SW 1271 (cell line): ENCODE measurements at places on chromosomes 4 and X.
A peak's percentile ranks its signal among the peaks of the same experiment; 100 is the strongest.

GRCh38 chr4:98803251-98803650, 125.7 kb downstream of the EIF4E start:
- DNase-seq: no peak

- DNase-seq: no peak
Observed at GRCh38 chr4:85824166-85824945, 349.4 kb downstream of the ARHGAP24 start.

DNA sequence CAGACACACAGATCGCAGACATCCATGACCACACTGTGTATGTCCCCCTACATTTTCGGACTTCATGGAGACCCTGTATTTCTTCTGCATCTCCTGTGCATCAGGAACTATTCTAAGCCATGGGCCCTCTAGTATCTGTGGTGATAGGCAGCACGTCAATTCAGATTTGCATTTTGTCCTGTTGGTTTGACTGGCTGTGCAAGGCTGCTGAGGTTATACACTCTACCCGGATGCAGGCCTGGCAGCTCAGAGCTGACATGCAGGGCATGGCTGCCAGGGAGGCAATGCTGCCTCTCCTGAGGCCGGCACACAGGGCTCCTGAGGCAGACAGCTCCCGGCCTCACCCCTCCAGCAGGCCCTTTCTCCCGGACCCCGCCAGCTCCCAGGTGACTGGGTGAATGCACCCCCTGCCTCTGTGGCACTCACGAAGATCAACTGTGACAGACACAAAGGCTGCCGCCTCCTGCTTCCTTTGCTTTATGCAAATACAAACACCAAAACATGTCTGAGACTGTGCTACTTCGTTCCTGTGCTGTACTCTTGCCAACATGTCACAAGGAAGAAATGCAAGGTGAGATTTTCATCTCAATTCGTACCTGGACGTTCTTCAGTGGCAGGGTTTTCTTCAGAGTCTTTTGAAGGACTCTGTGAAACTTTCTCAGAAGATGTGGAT, 51.0 kb downstream of the NSG1 start:
- no peak for DNase-seq

DNA sequence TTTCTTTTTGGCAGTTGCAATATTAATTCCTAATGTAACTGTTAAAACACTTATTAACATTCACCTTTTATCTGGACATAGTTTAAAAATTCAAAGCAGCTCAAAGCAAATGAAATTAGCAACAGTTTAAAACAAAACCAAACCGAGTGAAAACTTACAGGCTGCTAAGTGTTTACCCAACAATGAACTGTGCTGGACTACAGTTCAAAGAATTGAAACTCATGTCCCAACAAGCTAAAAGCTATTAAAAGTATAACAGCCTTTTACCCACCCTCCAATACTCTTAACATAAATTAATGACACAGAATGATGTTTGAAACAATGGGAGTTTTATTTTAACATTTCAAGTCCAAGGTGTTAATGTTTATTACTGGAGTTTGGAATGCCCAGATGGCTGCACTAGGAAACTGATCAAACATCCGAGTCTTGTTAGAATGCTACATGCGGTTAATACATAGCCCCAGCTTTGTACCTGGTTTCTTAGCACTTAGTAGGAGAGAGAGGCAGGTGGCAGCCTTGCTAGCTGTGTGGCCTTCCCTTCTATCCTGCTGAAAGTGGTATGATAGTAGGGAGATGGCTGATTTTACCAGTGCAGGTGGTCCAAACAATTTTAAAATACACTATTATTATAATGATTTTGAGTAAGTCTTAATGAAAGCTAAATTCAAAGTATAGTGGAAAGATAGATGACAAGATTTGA, 21.1 kb upstream of the FRYL start:
- no peak for DNase-seq

- DNase-seq: no peak
Observed at GRCh38 chr4:173264245-173264644, 69.9 kb downstream of the HMGB2 start.

DNA sequence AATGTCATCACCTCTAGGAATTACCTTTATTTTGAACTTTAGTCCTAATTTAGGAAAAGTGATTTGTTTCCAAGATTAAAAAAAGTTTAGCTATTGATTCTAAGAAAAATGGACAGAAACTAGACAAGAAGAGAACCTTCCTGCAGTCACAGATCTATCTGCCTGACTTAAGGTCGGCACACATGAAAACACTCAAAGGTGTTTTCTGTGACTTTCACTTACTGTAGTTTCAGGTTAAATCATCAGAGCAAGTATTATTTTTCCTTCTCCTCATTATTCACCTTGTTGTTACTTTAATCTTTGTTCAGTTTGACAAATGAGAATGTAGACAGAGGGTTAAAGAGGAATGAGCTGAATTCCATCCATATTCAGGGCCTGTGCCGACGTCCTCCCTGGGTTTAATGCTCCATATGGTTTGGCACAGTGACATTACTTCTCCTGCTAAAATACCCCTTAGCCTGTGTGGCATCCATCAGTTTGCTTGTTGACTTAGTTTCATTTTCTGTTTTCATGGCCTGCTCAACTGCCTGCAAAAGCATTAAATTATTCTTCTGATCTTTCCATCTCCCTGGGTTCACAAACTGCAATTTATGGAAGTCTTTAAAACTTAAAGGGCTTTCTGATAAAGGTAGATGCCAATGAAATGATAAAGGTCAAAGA, 352.7 kb downstream of the NKX6-1 start:
- DNase-seq: no peak

DNA sequence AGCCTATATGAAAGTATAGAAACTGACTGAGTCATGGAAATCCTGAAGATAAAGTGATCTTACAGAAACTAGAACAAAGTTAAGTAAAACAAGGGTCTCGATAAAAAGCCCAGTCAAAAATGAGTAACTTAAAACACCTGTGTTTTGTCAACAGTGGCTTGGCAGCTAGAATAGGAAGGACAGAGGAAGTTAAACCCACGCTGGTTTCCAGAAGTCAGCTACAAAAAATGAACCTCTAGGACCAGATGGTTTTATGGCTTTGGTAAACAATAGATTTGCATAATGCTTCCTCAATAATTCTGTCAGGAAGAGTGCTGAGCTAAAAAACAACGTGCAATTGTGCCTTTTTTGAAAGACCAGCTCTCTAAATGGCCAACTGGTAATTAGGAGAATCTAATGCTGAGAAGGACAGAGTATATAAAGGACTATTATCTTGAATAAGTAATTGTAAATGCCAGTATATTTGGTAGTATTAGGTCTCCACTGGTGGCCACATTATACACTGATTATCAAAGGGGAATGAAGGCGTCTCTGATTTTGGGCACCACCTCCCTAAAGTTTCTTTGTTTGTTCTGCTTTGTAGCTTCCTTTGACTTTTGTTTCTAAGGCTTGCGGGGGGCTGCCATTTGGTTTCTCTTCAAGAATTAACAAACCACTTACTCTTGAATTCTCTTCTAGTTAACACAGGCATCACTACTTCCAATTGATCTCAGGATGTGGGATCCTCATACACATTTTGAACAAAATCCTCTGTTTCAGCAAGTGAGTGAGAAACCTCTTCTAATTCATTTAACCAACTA, 72.2 kb upstream of the PPP3CA start:
- no peak for DNase-seq

- no peak for DNase-seq
Observed at GRCh38 chr4:87363552-87363951, 27.4 kb downstream of the HSD17B11 start.

DNA sequence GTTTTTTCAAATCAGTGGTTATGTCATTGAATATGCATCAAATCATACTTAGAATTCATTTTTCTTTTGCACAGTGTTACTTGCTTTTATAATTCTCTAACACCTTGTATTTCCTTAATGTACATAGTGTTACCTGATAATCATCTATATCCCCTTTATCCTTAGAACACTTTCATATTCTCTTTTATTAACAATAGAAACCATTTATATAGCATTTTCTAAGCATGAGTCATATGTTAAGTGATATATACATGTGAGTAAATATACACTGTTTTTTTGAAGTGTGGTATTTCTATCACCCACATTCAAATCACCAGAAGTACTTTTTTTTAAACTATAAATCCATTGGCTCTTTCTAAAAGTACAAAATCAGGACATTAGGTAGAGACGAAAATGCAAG, 15.3 kb downstream of the EPHA5 start:
- no peak for DNase-seq

GRCh38 chr4:76569706-76570105, 134.7 kb downstream of the SHROOM3 start:
- no peak for DNase-seq

- DNase-seq: no peak
Observed at GRCh38 chr4:20679951-20680350, 20.3 kb upstream of the PACRGL start.

DNA sequence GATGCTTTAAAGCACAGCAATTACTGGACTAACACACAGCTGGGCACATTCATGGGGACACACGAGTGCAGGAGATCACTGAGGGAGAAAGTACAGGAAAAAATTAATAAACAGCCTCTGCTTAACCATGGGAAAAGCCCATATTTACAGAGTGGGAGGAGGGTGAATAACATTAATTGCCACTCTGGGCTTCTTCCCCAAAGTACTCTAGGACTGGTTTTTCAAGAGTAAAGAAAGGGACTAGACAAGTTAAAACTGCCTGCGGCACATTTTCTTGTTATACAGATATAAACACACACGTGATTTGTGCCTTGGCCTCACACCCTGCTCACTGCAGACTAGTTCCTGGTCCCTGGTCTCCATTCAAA, 179.7 kb upstream of the TET2 start:
- no peak for DNase-seq

DNA sequence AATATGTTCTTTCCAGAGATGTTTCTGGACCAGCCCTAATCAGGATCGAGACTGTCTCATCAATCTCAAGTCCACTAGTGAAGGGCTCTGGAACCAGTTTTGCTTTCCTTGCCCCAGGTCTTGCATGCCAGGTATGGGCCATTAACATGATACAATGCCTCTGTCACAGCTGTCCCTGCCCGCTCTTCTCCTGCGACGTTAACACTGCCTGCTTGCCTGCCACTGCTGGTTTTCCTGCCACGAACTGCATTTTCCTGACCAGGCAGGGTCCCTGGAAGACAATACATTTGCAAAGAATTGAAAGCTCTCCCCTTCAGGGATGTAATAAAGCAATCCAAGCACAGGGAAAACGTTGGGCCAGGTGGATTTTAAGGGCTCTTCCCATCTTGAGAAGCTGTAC, 200.3 kb downstream of the MID1 start:
- no peak for DNase-seq

- peak; percentile 76 for DNase-seq
Observed at GRCh38 chrX:150062292-150063137, 124.2 kb upstream of the EOLA2 start.

- DNase-seq: no peak
Observed at GRCh38 chr4:183291070-183291469, 29.0 kb downstream of the CLDN22 start.

DNA sequence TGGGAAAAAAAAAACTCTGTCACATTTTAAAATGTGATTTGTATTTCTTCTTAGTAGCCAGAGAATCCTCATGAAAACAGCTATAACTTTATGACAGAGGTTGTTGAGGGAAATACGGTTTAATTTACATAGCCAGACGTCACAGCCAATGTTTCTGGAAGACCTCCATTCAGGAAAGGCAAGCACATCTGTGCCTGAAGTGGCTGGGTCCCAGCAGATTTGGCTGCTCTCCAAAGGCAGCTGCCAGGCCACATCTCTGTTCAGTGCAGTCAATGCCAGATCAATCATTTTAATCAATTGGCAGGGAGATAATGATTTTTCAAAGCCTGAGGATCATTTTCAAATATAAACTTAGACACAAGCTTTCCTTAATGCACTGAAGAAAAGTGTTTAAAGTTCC, 86.5 kb upstream of the ZIC3 start:
- DNase-seq: no peak

GRCh38 chrX:34521563-34521962, 135.5 kb downstream of the TMEM47 start:
- no peak for DNase-seq

DNA sequence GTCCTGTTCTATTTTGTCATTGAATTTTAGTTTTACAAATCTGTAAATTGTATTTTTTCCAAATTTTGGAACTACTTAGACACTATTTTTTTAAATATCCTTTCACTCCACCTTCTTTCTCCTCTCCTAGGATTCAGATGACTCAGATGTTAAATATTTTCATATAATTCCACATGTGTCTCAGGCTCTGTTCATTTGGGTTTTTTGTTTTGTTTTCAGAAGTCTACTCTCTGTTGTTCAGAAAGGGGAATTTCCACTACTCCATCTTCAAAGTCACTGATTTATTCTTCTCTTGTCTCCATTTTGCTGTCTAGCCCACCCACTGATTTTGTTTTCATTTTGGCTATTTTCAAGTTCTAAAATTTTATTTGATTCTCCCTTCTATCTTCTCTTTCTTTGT, 264.0 kb upstream of the SLIT2 start:
- DNase-seq: no peak

GRCh38 chr4:20248155-20248558, 3.5 kb upstream of the SLIT2 start:
- no peak for DNase-seq

DNA sequence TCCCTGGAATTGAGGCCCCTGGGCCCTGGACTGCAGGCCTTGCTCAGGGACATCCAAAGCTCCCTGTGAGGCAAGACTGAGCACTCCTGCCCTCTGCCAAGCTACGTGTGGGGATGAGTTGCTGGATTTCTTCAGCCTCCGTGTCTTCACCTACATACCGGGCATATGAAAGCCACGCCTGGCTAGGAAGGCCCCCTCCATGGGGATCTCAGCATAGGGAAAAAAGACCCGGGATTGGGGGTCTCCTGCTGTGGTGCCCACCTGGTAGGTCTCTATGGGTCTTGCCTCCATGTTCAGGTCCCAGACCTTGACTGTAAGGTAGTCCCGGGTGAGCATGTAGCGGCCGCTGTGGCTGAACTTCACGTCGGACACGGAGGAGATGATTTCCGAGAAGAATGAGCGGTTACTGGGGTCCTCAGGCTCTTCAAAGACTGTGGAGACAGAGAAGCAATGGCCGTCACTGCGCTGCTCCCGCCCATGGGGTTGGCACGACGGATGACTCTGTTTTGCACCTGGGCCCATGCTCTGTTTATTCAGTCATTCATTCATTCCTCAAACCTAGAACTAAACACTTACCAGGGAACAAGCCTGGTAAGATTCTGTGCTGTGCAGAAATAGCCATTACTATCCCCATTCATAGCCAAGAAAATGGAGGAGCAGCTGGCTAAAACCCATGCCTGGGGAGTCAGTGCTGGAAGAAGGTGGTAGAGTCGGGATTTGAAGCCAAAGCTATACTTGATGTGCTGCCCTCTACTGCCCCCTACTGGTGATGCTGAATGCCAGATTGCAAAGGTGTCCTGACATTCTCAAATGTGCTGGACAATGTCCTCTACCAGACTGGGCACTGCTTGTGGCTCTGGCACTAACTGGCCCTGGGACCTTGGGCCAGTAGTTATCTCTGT, 63.9 kb downstream of the WFS1 start:
- no peak for DNase-seq

GRCh38 chr4:125520258-125520990, 205.7 kb downstream of the FAT4 start:
- no peak for DNase-seq

GRCh38 chr4:145830699-145831098, 107.9 kb downstream of the ZNF827 start:
- no peak for DNase-seq

GRCh38 chr4:145782756-145783155, 102.8 kb downstream of the C4orf51 start:
- no peak for DNase-seq
